Cortex of kidney (tissue), 1 donor: ENCODE measurements at places on chromosomes 7 and 10.

DNA sequence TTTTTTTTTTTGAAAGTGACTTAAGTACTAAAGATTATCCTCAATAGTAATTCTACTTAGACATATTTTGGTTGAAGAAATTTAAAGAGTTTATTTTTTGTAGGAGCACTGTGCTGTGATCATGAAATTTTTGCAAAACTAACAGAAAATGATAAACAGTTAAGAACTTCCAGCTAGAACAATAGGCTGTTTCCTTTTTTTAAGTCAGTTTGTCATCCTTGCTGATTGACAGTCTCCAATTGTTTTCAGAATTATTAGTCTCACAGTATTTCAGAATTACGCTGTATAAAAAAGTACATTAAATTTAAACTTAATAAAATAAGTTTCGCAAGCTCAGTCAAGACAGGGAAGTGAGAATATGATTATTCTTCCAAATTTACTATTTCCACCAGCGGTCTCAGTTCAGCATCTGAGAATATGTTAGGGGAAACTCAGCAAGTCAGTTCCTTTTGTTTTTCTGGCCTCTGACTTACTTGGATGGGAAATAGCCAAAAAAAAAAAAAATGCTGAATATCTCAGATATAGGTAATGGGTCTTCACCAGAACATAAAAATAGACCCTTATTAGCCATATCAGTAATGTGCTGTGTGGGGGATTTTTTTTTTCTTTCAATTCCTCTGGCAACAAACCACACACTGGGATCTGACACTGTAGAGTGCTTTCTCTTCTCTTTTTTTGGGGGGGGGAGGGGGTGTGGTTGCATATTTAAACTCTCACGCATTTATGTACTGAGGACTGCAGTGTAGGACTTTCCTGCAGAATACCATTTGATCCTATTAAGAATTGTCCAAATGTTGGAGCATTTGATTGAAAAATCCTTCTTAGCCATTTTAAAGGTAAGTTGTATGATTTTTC, at the start of gene CD36:
CD36 (plus strand) TSS at position 732 of the 855 bp plus-strand sequence. CDS start 8,099 bp downstream, outside the sequence.
- DNase-seq, result no peak

- no peak for DNase-seq
Measured at GRCh38 chr7:154505362-154505761, 453.2 kb downstream of the DPP6 start.

- no peak for DNase-seq
Measured at GRCh38 chr10:45354261-45354660, 19.8 kb upstream of the ALOX5 start.

DNA sequence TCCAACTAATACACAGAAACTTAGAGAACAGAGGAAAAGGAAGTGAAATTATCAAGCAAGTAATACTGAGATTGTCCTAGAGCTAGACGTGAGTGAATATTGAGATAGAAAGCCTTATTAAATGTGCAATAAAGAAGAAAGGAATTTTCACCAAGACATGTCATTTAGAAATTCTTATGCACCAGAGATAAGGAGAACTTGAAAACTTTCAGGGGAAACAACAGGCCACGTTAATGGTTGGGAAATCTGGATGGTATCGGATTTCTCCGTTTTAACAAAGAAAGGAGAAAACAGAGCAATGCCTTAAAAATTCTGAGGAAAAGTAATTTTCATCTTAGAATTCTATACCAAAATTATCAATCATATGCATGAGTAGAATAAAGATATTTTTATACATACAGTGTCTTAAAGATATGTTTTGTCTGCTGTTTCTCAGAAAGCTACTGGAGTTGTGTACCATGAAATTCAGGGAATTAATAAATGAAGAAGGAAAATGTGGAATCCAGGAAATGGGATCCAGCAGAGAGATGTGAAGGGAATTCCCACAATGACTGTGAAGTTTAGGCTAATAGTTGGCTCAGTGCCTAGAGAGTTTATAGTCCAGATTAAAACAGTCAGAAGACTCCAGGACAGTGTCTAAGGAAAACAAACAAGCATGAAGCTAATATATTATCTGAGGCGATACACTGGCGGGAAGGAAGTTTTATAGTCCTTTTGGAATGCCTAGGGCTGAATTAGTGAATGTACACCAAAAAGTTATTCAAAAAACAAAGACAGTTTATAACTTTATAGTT, 159.5 kb downstream of the PPP1R9A start:
- no peak for DNase-seq

- DNase-seq, result no peak
Measured at GRCh38 chr7:64574540-64575099, 11.7 kb upstream of the ZNF680 start.

- no peak for DNase-seq
Measured at GRCh38 chr7:64590971-64591370, 28.1 kb upstream of the ZNF680 start.

DNA sequence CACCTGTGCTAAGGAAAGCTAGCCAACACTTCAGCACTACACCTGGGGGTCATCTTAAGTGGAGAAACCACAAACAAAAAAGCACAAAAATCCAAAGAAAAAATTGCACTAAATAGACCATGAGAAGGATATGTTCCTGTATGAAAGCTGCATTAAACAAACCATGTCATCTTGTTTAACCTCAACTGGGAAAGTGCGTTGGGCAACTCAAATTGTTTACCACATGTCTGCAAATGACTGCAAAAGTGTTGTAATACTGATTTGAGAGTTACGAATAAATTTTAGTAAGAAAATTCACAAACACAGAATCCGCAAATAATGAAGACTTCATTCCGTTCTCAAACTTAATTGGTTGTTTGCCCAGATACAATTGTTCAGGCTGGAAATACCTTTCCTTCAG, 111.9 kb upstream of the EGFR start:
- no peak for DNase-seq

- DNase-seq, result no peak
Measured at GRCh38 chr10:46247808-46248569, 38.8 kb upstream of the ANTXRL start.

DNA sequence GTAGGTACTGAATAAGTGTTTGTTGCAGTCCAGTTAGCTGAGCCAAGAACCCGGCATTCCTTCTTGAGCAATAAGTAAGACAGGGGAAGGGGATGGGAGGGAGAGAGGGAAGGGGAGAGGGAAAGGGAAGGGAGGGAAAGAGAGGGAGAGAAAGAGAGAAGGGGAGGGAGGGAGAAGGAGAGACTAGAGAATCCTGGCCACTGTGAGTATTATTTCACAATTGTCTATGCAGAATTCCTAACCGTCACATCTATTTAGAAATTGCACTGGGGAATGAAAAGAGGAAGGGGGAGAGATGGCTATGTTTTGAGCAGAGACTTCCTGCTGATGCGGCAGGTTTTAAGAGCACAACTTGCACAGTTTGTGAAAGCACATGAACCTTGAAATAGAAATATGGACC, 251.4 kb upstream of the ZMIZ1 start:
- no peak for DNase-seq
